T follicular helper cell (primary cell): ENCODE measurements at places on chromosomes 2 and 18.

DNA sequence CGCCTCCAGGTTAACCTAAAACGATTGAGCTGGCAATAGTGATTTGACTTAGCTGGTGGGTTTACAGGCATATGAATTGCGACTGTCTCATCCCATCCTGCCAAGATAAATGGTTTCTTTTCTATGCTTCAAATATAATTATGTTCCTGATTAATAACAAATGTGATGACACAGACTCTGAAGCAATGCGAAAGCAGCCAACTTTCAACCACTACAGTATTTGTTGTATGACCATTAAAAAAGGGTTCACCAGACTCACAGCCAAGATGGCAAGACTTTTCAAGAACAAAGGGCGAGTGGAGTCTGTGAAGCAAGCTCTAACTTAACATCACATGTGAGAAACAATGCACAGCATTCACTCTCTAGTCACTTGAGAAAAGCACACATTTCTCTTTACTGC, 186.6 kb downstream of the PID1 start:
- DNase-seq: no peak

GRCh38 chr2:122980671-122981070, 1044.4 kb upstream of the CNTNAP5 start:
- no peak for DNase-seq

DNA sequence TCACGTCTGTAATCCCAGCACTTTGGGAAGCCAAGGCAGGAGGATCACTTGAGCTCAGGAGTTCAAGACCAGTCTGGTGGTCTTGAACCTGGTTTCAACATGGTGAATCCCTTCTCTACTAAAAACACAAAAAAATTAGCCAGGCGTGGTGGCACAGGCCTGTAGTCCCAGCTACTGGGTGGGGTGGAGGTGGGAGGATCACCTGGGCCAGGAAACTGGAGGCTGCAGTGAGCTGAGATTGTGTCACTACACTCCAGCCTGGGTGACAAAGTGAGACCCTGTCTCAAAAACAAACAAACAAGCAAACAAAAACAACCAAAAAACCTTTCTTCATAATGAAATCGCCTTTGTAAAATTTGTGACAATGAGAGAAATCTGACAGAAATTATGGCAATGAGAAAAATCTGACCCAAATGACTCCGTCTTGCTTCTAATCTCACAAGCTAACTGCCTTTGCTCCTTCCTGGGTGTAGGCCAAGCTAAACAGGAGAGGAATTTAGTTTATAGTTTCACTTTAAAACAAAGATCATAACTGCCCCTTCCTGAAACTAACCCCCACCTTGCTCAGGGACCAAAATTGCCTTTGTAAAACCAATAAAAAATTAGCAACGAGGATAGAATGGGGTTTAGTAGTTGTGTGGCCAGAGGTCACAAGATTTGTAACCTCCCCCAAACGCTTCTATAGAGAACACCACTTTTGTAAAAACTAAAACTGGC, 60.7 kb upstream of the KIF5C start:
- no peak for DNase-seq

GRCh38 chr2:217075268-217076057, 215.6 kb upstream of the TNP1 start:
- no peak for DNase-seq

DNA sequence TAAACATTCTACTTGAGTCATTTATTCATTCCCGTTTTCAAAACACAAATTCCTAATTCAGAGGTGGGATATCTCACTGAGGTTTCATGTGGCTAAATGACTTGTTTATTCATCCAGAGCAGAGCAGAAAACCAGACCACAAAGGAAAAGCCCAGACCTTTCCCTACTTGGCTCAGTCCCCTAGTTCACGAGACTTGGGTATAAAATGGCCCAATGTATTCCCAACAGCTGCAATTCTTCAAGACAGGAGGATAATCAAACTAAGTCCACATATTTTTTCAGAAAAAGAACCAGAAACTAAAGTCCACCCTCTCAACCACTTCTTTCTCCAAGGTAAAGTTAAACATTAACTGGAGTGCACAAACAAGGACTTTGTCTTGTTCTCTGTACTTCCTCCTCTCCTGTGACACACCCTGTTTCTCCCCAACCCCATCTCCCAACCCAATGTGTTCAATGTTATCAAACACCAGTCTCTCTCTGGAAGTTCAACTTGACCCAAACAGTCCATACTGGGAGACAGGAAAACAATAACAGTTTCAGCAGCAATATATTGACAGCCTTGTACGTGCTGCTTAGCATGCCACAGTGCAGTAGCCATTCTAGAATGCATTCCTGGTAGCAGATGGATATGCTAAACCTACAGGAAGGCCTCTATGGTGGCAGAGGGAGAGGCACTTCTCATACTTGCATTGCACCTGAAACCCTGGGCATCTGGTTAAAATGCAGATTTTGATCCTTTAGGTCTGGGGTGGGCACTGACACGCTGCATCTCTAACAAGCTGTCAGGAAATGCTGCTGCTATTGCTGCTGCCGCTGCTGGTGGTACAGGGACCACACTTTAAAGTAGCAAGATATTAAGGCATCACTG, 110.7 kb downstream of the INO80D start:
- DNase-seq: no peak

GRCh38 chr2:206311026-206311425, 36.6 kb downstream of the ZDBF2 start:
- no peak for DNase-seq

DNA sequence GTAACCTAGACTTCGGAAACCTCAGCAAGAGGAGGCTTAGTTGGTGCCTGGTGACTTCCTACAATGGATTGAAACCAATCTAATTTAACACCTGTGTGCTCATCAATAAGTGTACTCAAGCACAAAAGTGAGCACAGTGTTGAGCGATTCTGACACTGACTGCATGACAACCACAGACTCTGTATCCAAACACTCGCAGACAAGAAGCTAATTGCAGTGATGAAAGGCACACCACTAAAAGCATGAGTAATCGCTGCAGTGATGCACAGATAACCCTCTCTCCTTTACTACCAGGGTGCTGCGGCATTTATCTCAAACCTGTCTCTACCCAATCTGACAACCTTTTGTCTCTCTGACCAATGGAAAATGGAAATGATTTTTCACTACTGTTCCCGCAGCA, 168.1 kb downstream of the AFF3 start:
- no peak for DNase-seq

DNA sequence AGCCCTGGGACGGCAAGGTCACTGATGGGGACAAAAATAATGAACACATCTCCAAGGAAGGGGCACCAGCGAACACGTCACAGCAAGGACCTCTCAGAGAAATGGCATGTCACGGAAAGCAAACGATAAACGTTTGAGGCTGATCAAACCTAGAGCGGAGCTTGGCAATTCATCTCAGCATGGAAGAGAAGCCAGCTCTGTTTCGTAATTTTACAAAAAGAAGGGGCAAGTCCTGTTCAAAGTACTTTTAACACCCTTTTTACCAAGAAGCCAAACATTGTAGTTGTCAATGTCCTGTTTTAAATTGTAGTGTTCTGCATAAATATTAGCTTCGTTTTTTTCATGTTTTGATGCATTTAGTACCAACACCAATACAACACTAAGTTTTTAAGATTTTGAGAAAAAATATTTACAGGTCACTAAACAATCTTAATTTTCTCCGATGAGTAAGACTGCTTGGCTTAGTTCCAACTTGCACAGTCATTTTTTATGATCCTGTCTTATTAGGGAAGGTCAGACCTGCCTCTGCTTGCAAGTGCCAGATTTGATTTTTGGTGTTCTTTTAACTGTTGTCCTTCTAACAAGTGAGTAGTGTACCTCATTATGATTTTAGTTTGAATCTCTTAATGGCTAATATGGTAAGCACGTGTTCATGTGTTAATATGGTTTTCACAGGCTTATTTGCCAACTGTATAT, 818.5 kb upstream of the SALL3 start:
- no peak for DNase-seq

- no peak for DNase-seq
Observed at GRCh38 chr18:54626779-54627178, 35.7 kb downstream of the DYNAP start.

GRCh38 chr2:46461011-46461674, 18.2 kb upstream of the TMEM247 start:
- DNase-seq: peak; percentile 56

GRCh38 chr18:7678801-7679200, 111.7 kb downstream of the PTPRM start:
- DNase-seq: no peak

- no peak for DNase-seq
Observed at GRCh38 chr18:908758-909724, 4.4 kb downstream of the ADCYAP1 start.

- DNase-seq: no peak
Observed at GRCh38 chr2:216807857-216808272, 52.0 kb downstream of the TNP1 start.

DNA sequence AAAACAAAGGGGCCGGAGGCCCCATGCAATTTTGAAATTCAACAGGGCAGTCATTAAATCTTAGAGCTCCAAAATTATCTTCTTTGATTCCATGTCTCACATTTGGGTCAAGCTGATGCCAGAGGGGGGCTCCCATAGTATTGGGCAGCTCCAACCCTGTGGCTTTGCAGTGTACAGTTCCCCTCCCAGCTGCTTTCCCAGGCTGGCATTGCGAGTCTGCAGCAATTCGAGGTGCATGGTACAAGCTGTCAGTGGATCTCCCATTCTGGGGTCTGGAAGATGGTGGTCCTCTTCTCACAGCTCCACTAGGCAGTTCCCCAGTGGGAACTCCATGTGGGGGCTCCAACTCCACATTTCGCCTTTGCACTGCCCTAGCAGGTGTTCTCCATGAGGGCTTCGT, 72.7 kb upstream of the ARHGAP15 start:
- no peak for DNase-seq

DNA sequence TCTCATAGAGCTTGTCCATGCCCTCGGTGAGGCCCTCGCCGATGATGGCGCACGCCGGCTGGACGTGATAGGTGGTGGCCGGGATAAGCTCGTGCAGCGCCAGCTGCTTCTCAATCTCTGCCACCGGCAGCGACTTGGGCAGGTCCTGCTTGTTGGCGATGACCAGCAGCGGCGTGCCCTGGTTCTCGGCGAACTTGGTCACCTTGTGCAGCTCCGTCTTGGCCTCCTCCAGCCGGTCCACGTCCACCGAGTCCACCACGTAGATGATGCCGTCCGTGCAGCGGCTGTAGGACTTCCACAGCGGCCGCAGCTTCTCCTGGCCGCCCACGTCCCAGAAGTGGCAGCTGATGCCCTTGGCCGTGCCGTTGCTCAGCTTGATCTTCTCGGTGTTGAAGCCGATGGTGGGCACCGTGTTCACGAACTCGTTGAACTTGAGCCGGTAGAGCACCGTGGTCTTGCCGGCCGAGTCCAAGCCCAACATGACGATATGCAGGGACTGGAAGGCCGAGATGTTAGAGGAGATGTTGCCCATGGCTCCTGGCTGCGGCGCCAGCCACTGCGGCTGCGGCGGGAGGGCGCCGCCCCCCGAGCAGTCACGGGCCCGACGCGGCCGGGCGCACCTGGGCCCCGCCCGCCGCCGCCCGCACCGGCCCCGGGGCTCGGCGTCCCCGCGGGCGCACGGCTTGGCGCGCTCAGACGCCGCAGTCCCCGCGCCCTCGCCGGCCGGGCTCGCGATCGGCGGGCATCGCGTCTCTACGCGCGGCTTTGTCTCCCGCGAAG, 636 bp downstream of the ARL4C start:
- no peak for DNase-seq

DNA sequence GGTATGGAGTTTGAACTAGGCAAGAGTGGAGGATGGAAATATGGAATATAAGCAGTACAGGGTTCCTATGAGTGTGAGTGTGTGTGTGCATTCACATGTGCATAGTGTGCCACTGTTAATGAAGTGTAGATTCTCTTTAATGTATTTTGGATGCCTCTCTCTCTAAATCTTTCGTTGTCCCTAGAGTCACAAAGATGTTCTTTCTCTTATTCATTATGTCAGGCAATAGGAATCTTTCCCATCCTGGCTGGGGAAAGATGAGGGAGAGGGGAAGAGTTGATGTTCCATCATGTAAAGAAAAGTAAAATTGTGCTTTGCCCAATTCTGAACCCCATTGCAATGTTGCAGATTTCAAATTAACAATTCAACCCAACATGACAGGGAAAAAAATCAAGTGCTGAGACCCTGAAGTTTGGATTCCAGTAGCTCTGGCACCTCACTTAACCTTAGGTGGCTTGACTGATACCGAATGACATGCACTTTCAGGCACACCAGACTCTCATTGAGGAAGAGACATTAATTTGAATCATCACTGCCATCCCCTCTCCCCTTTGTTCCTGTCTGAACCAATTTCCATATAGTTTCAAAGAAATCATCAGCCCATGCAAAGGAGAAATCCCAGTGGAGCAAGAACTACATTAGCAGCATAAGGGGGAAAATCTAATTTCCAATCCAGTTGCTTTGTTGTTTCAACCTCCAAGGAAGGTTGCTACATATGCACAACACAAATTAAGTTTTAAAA, 28.0 kb downstream of the KLF7 start:
- DNase-seq: no peak

DNA sequence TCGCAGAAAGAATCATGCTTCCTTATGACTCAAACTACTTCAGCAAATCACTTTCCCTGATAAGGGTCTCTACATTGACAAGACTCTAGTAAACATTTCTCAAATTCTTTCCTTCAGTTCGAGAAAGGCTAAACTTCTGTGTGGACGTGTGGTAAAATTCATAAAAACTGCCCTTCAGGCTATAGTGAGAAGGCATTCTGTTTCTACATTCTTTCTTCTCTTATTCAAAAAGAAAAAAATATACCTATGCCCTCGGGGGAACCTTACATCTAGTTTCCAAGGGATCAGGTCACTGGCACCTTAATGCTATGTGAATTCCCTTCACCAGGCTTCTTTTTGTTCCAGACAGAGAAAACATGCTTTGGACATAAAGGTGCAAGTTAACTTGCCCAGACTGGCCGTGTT, 4.9 kb downstream of the VIT start:
- DNase-seq: no peak

GRCh38 chr18:70463085-70463484, 174.2 kb downstream of the SOCS6 start:
- no peak for DNase-seq

- DNase-seq: no peak
Observed at GRCh38 chr18:37166491-37166890, 337.6 kb downstream of the KIAA1328 start.

DNA sequence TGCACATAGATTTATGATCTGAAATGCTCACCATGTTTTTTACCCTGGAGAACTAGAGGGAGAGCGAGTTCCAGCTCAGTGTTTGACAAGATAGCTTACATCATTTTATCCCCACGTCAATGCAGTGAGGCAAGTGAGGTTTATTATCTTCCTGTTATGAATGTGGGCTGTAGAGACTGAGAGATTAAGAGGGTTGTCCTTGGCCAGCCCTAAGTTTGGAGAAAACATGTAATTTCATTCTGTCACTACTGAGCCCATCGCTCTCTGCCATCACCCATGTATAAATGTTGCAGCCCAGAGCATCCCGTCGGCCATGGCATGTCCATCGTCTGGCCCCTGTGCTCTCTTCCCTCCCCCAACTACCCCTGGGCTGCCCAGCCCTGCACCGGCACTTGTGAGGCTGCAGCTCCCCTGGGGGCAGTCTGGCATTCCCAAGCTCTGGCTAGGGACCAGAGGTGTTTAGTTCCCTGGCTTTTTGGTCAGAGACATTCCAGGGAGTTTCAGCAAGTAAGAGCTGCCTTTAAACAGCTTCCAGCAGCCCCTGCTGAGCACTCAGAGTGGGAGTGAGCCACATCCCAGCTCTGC, 136.7 kb downstream of the ANTXR1 start:
- DNase-seq: no peak

GRCh38 chr2:149064856-149065630, 26.5 kb downstream of the LYPD6B start:
- no peak for DNase-seq
